Activated gamma-delta T cell (primary cell): ENCODE measurements at places on chromosomes 13 and 19.
A peak's percentile ranks its signal among the peaks of the same experiment; 100 is the strongest.

GRCh38 chr13:99357131-99357596 is 50.0 kb upstream of the GPR183 start:
- no peak for DNase-seq

DNA sequence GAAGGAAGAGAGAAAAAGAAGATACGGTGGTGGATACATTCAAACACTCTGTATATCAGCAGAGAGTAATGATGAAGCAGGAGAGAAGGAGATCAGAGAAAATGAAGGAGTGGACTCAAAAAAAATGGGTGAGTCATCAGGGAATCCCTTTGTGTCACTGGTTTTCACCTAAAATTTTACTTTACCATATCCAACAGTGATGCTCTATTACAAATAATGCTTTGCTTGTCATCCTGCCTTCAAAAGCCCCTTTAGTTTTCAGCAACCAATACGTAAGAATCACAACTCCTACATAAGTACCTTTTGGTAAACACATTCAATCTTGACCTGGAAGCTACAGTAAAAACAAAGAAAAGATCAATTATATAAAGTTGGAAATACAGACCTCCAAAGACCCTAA is 88.8 kb downstream of the ENOX1 start:
- no peak for DNase-seq

- no peak for DNase-seq
Observed at GRCh38 chr19:30755581-30755980, 383.4 kb downstream of the ZNF536 start.

DNA sequence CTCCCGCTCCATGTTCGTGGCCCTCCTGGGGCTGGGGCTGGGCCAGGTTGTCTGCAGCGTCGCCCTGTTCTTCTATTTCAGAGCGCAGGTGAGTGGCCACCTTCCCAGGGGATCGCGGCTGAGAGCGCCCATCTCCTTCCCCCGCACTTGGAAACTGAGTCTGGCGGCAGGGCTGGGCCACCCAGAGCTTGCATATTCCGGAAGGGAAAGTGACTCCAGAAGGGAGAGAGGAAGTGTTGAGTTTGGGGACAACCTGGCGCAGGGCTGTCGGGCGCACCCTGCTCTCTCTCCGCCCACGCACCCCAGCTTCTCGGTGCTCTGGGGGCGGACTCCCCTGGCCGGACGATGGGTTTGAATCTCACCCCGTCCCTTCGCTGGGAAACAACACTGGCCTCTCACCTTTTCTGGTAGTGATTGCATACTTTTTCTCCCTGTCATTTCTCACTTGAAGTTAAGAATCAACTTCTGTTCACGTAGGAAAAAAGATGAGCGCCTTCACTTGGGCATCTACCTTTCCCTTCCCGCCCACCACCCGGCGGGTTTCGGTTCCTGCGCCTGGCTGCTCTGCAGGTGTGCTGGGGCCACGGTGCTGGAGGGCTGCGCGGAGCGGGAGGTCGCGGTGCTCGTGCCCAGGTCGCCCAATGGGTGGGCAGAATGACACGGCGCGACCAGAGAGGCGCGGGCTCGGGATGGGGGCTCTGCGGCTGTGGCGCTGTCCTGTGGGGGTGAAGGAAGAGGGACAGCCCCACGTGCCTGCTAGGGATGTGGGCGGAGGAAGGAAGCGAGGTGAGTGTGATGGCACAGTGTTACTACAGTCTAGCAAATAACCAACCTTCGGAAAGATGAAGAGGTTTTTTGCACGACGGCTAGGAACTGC is 721 bp downstream of the TNFSF11 start:
- no peak for DNase-seq

GRCh38 chr13:113442985-113443362 is 10.3 kb downstream of the ADPRHL1 start:
- no peak for DNase-seq

DNA sequence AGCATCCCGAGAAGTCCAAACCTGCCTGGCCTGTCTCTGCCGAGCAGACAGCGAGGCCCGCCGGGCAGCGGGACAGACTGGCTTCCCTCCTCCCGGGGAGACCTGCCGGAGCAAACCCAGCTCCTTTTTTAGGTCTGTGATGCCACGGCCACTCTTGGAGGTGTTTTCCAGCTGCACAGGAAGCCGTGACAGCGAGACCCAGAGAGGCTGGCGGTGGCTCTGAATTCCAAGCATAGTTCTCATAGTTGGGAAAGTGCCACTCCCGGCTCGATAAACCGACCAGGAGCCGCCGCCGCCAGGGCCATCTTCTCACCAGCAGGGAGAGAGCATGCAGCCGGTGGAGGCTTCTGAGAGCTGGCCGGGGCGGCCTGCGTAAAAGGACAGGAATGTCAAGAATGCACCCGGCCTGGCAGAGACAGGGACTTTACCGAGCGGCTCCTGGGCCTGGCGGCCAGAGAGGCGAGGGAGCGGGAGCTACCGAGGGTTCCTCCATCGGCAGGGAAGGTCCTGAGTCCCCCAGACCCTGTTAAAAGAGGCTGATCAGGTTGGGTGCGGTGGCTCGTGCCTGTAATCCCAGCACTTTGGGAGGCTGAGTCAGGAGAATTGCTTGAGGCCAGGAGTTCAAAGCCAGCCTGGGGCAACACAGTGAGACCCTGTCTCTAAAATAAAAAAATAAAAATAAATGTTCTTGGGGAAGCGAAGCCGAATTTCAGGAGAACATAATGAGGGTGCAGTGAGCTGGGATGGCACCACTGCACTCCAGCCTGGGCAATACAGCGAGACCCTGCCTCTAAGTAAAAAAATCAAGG is 64.9 kb downstream of the GADD45B start:
- no peak for DNase-seq

GRCh38 chr19:32624410-32624809 is 43.4 kb downstream of the PDCD5 start:
- DNase-seq, result no peak

GRCh38 chr19:3601021-3601420 is 5.7 kb downstream of the TBXA2R start:
- no peak for DNase-seq

- no peak for DNase-seq
Observed at GRCh38 chr13:44426461-44426860, 52.8 kb downstream of the SERP2 start.

GRCh38 chr19:18279516-18280246 is 1.7 kb downstream of the JUND start:
- DNase-seq, result peak; percentile 72
